ENCODE measurements at places on chromosomes 3 and 15.
A peak's percentile ranks its signal among the peaks of the same experiment; 100 is the strongest.

DNA sequence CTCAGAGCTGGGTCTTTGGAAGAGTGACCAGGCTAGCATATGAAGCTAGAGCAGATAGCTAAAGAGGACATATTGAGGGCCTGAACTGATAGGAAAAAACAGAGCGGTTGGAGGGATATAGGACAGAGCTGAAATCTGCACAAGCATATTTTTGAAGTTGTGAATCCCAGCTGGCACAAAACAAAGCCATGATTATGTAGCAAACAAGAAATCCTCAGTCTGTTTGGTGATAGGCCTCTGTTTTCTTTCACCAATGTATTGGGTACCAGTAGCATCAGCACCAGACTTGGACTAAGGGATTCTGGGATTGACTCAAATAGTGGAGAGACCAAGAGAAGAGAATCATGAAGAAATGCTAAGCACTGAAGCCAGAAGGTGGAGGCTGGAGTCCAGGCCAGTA, 151.0 kb downstream of the FAM43A start:
- DNase-seq = no peak

GRCh38 chr3:37994639-37994972, 4.0 kb downstream of the VILL start:
- no peak for DNase-seq

GRCh38 chr3:5929027-5929426, 741.5 kb downstream of the EDEM1 start:
- no peak for DNase-seq

- no peak for DNase-seq
Observed at GRCh38 chr15:71207141-71207540, 91.9 kb downstream of the THSD4 start.

DNA sequence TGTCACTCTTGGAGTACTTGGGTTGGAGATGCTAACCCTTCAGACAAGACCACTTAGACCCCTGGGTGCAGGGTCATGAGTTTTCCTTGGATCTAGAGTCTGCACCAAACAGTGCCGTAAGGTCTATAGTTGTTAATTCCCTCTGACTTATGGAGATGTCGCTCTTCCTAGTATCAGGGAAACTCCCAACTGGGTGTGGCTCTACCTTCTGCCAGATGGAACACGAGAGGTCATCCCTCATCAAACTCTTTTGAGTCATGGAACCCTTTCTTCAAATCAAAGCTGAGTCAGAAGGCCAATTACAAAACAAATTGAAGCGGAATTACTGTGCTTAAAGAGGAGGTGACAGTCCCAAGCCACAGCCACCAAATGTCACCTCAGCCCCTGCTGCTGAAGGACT, 514.9 kb upstream of the PROK2 start:
- no peak for DNase-seq

GRCh38 chr15:28107904-28108275, 8.8 kb upstream of the OCA2 start:
- DNase-seq = no peak

DNA sequence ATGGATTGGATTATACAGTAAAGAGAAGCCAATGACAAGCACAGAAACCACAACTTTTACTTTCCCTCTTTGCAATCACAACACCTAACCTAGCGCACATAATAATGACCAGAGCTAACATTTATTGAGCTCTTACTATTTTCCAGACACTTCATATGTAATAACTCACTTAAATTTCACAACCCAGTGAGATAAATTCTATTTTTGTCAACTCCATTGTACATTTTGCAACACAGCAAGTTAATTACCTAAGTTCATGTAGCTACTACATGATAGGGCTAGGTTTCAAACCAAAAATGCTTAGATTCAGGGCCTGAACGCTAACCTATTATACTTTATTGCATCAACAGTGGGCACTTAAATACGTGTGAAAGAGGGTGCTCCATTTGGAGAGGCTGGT, 89.5 kb downstream of the GADL1 start:
- DNase-seq = no peak

GRCh38 chr15:57503911-57504598, 87.6 kb upstream of the MYZAP start:
- DNase-seq = no peak

GRCh38 chr15:74144153-74144775, 13.9 kb downstream of the ISLR2 start:
- peak; percentile 39 for DNase-seq

GRCh38 chr15:100688549-100689120, 86.2 kb downstream of the ASB7 start:
- DNase-seq = no peak

GRCh38 chr15:26630857-26631256, 142.0 kb downstream of the GABRB3 start:
- no peak for DNase-seq

- DNase-seq = no peak
Observed at GRCh38 chr3:138578961-138579574, 15.0 kb downstream of the CEP70 start.

DNA sequence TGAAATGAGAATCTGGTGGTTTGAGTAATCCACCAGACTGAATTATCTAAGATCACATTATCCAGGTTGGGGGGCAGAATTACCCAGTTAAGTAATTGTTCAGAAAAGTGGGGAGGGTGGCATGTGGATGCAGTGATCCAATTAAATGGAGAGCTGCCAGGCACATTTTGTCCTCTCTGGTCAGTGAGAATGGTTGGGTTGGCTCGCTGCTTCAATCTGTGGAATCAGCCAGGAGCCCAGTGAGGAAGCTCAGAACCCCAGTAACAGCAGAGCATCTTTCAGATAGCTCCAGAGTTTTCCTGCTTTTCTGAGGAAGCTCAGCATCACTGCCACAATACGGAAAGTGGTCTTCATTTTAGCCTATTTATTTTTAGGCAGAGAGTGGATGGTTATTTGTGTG, 6.4 kb upstream of the EXOG start:
- DNase-seq = no peak

DNA sequence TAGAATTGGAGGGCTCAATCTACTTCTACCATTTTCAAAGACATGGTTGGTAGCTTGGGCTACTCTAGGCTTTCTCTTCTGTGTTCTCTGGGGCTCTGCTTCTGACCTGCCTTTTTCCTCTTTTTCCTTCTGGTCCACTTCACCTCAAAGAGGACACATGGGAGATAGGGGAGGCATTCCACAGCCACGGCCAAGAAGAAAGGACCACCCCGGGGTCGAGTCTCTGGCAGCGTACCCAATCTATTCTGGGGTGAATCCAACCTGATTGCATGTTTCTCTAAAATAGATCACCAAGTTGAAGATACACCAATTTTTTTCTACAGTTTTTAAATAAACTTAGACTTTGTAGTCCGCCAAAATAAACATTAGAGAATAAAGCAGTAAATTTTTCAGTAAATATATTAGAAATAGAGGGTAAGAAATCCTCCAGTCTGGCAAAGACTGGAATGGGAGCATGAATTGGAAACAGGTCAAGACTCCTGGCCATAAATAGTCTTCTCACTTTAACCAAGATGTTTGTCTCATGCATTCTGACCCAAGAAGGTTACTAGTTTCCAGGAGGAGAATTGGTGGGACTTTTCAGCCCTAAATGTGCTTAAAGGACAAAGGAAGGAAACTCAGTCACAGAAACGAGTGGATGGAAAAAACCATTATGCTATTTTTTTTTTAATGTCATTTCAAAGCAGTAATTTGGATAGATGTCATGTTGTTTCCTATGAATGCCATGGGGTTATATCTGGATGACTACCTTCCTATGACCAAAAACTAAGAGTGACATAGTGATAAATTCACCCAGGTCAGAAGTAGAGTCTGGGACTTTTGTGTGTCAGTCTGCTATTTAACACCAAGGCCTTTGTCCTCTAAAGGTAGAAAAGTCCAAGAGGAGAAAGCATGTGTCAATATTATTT, 71.3 kb upstream of the PHLDB2 start:
- no peak for DNase-seq

DNA sequence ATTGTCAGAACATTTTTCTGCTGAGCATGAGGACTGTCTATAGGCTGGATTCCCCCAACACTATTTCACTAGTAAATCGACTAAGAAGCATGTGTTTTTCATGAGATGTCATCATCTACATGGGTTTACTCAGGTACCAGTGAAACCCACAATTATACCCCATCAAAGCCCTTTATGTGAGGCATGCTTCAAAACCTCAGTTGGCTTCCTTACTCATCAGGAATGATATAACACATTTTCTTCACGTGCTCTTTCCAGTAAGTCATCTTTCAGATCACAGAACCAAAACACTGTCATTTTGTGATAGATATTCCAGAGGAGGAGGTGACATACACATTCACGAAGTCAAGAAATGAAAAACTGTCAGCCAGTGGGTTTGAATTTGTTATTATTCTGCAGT, 116.5 kb downstream of the ANO10 start:
- DNase-seq = no peak

- no peak for DNase-seq
Observed at GRCh38 chr3:107347751-107348150, 29.5 kb upstream of the CCDC54 start.

DNA sequence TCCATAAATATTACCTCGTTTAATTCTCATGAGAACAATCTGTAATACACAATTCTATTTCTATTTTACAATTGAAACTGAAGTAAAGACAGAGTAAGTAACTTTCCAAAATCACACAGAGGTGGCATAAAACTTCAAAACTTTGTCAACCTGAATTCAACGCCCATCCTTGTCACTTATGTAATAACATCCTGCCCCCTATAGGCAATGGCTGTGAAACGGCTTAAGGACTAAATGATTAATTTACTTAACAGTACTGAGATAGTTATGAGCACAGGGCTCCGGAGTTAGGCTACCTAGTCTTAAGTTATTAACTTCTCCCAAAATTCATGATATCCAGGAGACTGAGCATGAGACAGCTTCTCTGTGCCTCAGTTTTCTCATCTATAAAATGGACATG, 293.1 kb upstream of the CHRM5 start:
- DNase-seq = peak; percentile 24

DNA sequence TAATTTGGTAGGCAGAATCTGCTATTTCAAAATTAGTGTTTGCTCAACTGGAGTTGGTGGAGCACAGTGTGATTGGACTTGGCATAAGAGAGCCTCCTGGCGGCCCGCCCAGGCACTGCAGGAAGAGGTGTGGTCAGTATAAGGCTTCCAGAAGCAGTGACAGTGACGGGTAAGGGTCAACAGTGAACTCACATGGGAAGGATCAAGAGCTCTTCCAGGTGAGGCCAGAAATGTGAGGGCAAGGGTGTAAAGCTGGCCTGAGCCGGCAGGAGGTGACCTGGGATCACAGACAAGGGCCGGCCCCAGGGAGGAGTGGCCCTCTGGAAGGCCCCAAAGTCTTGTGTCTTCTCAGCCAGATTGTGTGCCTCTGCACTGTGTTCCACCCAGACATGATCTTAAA, 93.2 kb upstream of the RNF7 start:
- DNase-seq = peak; percentile 65

DNA sequence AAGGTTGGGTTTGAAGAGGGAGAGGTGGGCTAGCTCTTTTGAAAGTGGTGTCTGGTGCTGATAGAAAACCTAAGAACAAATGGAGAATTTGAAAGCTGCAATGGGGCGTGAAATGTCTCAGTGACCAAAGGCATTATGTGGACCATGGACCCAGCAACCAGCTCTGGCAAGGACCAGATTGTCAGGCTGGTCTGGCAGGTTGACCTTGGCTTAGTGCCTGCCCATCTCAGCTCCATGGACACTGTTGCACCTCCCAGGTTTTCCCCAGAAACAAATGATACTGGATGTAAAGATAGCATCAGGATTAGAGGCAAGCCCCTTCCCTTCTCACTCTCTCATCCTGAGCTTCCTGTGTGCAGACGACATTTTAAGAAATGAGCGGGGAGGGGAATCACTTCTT, 302.9 kb upstream of the LRRFIP2 start:
- DNase-seq = no peak

- DNase-seq = no peak
Observed at GRCh38 chr3:146529021-146529420, 15.4 kb downstream of the PLSCR1 start.

GRCh38 chr3:127723011-127723567, 50.3 kb downstream of the ABTB1 start:
- DNase-seq = no peak

DNA sequence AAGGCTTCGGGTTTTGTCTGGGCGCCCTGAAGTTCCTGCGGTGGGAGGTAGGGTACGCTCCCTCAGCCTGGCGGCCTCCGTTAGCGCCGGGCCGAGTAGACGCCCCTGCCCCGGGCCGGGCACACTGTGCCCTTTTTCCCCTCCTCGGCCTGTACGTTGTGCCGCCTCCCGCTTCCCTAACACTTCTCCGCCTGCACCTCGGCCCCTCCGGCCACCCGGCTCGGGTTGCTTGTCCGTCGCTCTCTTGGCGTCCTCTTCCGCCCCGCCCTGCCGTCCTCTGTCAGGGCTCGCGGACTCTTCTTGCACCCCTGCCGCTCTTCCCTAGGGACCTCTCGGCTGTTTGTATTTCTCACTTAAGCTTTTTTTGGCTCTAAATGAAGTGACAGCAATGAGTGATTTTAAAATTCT, 384 bp downstream of the KNL1 start:
- DNase-seq = peak; percentile 46

DNA sequence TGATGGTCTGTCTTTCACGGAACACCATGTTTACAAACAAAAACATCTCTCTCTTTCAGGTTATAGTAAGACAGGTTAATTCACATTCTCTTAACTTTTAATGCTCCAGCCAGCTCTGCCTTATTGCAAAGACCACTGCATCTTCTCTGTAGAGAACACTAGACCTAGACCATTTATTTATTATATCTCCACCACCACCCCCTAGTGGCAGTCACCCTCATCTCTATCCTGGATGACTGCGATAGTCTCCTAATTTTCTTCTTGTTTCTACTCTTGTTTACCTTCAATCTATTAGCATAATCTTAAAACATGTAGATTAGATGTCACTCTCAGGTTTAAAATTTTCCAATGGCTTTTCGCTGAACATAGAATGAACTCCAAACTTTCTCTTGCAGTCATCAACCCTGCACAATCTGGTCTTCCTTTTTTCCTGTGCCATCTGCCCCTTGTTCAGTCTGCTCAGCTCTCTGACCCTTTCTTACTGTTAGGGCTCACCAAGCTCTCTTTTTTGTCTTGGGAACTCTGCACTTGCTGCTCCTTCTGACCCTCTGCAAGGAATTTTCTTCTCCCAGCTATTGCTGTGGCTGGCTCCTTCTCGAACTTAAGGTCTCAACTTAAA, 155.6 kb downstream of the SQOR start:
- DNase-seq = peak; percentile 6

GRCh38 chr15:80019168-80019745, 40.2 kb upstream of the ZFAND6 start:
- DNase-seq = no peak

DNA sequence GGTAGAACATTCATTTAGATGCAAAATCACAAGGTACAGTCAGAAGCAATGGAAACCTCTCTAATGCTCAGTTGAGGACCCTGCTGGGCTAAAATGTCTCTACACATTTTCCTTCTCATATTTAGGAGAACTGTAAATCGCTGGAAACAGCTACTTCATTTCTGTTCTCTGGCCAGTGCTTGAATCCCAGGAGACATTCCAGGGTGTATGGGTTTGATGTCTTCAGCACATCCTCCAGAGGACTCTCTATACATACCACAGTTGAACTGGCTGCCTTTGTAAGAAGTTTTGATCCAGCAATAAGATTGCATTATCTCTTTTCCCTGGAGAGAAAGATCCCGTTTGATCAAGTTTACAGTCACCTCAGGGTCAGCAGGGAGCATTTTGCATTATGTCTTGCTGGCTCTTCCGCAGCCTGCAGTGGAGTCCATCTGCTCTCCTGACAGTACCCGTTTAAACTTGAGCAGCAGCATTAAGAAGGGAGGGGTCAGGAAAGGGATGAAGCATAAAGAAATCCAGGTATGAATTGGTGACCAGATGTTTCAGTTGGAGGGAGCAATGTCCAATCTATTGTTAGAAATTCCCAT, 676.0 kb downstream of the EPHA3 start:
- DNase-seq = peak; percentile 7

- DNase-seq = no peak
Observed at GRCh38 chr15:57752840-57753239, 46.3 kb downstream of the POLR2M start.

- DNase-seq = no peak
Observed at GRCh38 chr15:46556010-46556409, 921.2 kb downstream of the SQOR start.
